ENCODE measurements at places on chromosomes 7 and 10.

DNA sequence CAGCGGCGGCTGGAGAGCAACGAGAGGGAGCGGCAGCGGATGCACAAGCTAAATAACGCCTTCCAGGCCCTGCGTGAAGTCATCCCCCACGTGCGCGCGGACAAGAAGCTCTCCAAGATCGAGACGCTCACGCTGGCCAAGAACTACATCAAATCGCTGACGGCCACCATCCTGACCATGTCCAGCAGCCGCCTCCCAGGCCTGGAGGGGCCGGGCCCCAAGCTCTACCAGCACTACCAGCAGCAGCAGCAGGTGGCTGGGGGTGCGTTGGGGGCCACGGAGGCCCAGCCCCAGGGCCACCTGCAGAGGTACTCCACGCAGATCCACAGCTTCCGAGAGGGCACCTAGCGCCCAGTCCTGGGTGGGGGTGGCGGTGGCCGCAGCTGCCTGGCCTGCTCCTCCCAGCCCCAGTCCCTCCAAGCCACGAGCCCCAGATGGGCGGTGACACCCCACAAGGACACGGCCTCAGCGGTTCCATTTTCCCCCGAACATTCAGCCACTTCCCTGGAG is 1.3 kb downstream of the BHLHA15 start:
- DNase-seq, result no peak

DNA sequence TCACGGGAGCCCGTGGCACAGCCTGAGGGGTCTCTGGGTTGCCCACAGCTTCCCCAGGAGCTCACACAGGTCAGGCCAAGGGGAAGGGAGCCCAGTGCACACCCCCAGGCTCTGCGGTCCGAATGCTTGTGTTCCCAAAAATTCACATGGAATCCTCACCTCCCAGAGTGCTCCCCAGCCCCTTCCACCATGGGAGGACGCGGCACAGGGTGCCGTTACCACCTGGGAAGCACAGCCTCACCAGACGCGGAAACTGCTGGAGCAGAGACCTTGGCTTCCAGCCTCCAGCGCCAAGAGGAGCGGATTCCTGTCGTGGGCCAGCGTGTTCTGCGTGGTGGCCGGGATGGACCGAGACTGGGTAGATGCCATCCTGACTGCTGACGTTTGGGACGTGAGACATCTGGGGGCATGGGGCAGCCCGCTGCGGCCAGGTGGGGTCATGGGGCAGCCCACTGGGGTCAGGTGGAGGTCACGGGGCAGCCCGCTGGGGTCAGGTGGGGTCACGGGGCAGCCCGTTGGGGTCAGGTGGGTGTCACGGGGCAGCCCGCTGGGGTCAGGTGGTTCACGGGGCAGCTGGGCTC is 149.4 kb downstream of the WDR37 start:
- DNase-seq, result no peak

DNA sequence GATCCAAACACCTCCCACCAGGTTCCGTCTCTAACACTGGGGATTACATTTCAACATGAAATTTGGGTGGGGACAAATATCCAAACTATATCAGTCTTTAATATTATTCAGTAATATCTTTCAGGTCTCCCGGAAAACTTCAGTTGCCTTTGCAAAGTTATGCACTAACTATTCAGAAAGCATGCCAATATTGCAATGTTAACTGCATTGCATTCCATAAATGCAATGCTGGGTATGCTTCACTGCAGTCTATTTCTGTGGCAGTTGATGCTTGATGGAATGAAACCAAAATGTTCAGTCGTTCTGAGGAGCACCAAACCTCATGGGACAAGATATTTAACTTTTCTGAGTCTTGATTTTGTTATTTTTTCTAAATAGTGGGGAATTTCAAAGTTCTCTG is 147.5 kb downstream of the SLC16A9 start:
- no peak for DNase-seq

GRCh38 chr10:101134299-101135127 is 3.4 kb downstream of the TLX1 start:
- no peak for DNase-seq

GRCh38 chr7:55572378-55573233 is at the start of gene VOPP1:
VOPP1 (minus strand) TSS chr7:55572502; CDS start chr7:55572324, 178 bp downstream.
- DNase-seq, result peak; percentile 44

- DNase-seq, result no peak
These were observed 4.6 kb upstream of the SMARCD3 start for GRCh38 chr7:151252961-151253711.

GRCh38 chr10:113959383-113959760 is 84.3 kb upstream of the ADRB1 start:
- no peak for DNase-seq

GRCh38 chr7:28180364-28181147 is at the start of gene JAZF1:
JAZF1 (minus strand) TSS chr7:28180795.
- DNase-seq, result peak; percentile 54

DNA sequence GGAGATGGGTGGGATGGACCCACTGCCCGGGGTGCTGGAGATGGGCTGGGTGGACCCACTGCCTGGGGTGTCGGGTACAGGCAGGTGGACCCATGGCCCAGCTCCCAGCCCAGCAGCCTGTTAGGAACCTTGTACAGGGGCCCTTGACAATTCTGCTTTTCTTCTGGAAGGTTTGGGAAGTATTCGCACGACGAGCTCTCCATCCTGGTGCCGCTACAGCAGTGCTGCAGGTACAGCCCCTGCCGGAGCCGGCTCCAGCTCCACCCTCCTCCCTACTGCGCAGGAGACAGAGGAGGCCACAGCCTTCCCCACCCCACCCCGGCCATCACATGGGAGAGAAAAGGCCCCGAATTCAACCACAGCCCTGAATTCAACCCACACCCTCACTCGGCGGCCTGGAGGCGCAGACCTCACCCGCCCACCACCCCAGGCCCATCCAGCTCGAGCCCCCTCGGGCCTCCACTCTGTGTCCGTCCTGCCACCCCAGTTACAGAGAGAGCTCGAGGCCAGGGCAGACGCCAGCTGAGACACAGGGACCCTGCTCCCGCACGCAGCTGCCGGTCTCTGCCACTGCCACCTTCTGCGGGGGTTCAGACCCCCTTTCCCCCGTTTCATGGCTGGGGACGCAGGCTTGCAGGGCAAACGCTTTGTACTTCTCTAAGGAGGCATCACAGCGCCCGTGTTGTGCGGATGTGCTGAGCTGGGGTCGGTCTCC is 31.3 kb upstream of the FOXL3 start:
- DNase-seq, result no peak

GRCh38 chr10:60801522-60801921 is 23.2 kb downstream of the CDK1 start:
- DNase-seq, result no peak

DNA sequence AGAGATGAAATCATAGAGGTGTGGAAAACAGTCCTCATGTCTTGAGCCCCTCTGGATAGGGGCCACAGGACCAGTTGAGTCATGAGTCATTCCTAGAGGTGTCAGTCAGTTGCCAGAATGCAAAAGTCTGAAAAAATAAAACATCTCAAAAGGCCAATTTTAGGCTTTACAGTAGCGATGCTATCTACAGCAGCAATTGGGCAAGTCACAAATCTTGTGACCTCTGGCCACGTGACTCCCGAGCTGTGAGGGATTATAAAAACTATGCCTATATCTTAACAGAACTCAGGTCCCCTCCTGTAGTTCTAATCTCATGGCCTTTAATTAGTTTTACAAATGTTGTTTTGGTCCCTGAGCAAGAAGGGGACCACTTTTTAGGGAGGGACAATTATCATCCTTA is 15.6 kb upstream of the TAS2R41 start:
- no peak for DNase-seq

GRCh38 chr10:50360077-50360850 is 108.9 kb upstream of the ASAH2 start:
- no peak for DNase-seq

DNA sequence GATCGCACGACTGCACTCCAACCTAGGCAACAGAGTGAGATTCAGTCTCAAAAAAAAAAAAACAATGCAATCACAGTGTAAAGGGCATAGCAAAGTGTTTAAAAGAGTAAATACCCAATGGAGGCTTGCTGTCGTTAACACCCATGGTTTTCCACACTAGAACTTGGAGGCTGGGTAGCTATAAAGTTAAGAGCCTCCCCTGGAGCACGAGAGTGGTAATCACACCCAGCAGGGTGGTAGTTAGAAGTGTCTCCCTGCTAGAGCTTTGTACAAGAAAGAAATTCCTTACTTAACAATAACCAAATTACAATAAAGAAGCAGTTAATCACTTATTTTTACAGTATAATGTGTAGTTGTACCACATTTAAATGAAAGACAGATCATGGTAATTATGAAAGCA is 1078.9 kb downstream of the NRG3 start:
- no peak for DNase-seq

- no peak for DNase-seq
These were observed 353.6 kb downstream of the PTEN start for GRCh38 chr10:88216976-88217375.

DNA sequence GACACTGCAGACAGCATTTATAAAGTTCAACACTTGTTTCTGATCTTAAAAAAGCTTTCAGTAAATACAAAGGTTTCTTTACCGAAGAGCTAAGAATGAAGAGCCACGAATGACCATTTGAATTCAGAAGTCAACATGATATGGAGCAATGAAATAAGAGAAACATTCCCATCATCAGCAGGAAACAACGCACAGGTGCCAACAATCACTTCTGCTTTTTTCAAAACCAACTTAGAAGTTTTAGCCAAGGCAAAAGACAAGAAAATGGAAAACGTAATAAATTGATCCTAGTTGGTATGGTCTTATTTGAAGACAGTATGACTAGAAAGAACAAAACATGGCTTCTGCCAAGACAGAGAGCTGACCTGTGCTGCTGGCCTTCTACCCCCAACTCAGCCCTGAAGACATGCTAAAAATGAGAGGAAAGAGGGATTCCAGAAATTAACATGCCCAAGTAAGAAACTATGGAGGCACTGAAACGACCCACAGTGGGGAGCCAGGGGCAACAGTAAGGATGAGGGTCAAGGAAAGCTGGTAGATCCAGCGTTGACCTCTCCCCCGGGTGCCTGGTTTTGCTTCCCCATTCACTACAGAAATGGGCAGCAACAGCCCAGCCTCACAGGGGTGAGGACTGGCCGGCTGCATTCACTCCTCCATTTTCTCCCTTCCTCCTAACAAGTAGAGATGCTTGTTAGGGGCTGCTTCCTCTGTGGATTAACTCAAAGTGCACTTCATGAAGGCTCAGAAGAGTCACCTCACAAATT is 30.1 kb downstream of the VPS41 start:
- no peak for DNase-seq

- no peak for DNase-seq
These were observed 52.6 kb downstream of the CHST3 start for GRCh38 chr10:72016608-72017300.

- DNase-seq, result no peak
These were observed 47.7 kb downstream of the EGFR start for GRCh38 chr7:55066524-55066923.

- no peak for DNase-seq
These were observed 17.1 kb downstream of the TRIM24 start for GRCh38 chr7:138477081-138477578.

GRCh38 chr7:158272091-158272490 is 315.5 kb downstream of the PTPRN2 start:
- DNase-seq, result no peak

All from effector memory CD8-positive, alpha-beta T cell (primary cell).